ENCODE measurements at places on chromosomes 7 and 10.

DNA sequence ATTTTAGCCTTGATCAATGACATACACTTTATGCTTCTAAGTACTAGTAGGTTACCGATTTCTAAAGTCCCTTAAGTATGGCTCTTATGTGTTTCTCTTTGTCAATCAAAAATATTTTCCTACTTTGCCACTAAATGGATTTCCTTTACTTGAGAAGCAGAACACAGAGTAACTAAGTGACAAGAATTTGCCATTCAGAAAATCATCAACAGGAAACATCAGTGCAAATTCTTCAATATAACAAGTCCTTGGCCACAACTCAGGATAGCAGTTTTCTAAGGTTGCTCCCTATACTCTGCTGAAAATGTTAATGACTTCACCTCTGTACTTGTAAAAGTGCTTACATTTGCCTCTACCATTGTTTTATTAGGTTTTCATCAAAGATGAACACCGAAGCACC is 239.6 kb upstream of the SLC26A5 start:
- H3K36me3 ChIP-seq, result no peaks in the 10 kb centered on the region
- DNase-seq, result no peak
- H3K27me3 ChIP-seq, result no peaks in the 10 kb centered on the region
- no peaks in the 10 kb centered on the region for H3K4me1 ChIP-seq

DNA sequence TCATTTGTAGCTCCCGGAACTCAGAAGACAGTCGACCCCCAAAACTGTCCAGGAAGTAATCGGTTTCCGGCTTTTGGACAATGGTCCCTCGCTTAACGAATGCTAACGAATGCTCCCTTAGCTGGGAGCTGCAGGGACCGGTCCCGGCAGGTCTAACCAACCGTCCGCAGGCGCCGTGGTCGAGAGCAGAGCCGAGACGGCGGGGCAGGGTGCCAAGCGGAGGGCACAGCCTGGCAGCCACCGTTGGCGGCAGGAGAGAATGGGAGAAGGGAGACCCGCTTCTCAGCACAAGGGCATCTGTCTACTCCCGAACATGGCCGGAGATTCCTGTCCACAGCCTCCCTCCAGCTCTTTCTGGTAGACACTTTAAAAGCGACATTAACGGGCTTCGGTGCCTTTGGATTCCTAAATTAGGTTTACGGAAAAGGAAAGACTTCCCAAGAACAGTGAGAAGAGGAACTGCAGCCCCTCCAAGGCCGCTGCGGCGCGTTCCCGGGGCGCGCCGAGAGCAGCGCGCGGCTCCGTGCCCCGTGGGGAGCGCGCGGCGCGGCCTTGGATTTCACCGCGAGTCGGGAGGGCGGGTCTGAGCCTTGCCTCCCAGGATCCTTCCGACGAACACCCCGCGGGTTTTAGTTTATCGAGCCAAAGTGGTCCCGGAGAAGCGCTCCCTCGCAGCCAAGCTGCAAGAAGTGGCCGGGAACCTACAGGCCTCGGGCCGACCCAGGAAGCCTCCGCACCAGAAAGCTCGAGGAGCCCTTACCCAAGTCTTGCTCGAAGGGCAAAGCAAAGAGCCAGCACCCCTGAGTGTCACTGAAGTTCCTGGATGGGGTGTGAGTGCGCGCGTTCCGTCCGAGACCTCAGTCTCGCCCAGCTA is 3.6 kb upstream of the TBX20 start:
- H3K27ac ChIP-seq, result no peak overlapping the region
- peaks cover 6% of the 10 kb centered on the region for H3K4me1 ChIP-seq
- H3K4me3 ChIP-seq, result no peak overlapping the region
- no peak for DNase-seq
- H3K27me3 ChIP-seq, result peaks cover 66% of the 10 kb centered on the region

DNA sequence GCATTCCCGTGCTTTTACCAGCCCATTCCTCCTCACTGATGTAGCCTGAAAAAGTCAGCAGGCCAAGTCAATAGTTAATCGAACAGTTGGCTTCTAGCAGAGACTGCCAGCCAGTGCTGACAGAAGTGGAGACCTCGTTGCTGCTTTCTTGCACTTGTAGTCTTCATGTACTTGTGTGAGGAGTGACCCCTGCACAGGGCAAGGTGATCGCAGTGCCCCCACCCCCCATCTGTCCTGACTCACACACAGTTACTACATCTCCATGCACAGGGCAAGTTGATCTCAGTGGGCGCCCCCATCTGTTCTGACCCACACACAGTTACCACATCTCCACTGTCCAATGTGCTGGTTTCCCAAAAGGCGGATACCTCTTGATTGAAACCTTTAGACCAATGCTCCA is 34.2 kb downstream of the C10orf71 start:
- H3K4me1 ChIP-seq, result no peaks in the 10 kb centered on the region
- H3K4me3 ChIP-seq, result no peak overlapping the region
- H3K27ac ChIP-seq, result no peak overlapping the region
- H3K36me3 ChIP-seq, result no peaks in the 10 kb centered on the region
- no peaks in the 10 kb centered on the region for H3K27me3 ChIP-seq
- no peak for DNase-seq

DNA sequence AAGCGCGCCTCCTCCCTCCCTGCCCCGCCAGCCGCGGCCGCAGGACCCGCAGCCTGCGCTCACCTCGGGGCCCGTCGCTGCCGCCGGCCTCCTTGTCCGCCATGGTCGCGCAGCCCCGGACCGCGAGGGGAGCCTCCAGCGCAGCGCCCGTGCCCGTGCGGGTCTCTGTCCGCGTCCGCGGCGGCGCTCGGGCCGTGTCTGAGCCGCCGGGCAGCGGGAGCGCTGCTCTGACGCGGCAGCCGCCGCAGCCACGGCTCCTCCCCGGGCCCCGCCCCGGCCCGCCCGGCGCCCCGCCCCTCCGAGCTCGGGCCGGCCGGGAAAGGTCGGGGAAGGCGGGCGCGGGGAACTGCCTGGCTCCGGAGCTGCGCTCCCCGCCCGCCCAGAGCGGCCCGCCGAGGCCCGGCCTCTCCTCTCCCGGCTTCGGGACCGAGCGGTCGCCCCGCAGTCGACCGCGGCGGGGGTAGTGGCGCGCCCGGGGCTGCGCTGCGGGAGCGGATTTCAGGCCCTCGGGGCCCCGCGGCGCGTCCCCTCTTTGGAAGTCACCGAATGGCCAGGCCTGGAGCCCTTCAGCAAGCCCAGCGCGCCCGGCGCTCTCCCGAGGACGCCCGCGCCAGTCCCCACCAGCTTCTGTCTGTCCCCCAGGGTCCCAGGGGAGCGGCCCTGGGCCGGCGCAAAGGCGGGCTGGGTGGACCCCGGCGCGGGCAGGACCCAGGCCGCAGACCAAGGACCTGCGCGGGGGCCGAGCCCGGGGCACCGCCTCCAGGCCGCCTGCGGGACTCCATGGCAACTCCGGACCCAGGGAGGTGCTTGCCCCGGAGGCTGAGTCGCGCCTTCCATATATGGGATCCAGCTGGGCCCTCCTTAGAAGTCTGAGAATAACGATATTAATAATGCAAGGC is at the start of gene HSPA12A:
HSPA12A (minus strand) TSS at position 200 of the 899 bp plus-strand sequence; CDS start at position 103, 97 bp downstream.
- peaks cover 13% of the 10 kb centered on the region for H3K4me1 ChIP-seq
- no peaks in the 10 kb centered on the region for H3K36me3 ChIP-seq
- peaks cover 39% of the 10 kb centered on the region for H3K27me3 ChIP-seq
- peak; percentile 19 for DNase-seq
- H3K4me3 ChIP-seq, result peak within 1 kb of the TSS; percentile 48

DNA sequence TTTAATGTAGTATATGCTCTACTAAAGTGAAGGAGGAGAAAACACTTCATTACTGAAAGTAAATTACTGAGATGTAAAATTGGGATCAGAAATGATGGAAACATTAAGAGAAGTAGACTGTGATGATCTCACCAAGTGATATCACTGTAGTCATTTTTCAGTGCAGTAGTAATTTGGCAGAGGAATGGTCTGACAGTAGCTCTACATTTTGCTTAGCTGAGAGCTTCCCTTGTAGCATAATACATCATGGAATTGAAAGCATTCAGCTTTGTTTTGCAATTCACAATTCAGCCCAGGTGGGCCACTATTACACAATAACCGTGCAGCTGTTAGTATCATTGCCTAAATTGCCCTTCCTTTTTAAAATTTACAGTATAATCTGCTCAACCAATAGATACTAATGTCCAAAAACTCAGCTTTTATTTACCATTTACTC is 19.4 kb upstream of the CABCOCO1 start:
- H3K4me3 ChIP-seq, result no peak overlapping the region
- DNase-seq, result no peak
- H3K4me1 ChIP-seq, result no peaks in the 10 kb centered on the region
- H3K27me3 ChIP-seq, result no peaks in the 10 kb centered on the region

DNA sequence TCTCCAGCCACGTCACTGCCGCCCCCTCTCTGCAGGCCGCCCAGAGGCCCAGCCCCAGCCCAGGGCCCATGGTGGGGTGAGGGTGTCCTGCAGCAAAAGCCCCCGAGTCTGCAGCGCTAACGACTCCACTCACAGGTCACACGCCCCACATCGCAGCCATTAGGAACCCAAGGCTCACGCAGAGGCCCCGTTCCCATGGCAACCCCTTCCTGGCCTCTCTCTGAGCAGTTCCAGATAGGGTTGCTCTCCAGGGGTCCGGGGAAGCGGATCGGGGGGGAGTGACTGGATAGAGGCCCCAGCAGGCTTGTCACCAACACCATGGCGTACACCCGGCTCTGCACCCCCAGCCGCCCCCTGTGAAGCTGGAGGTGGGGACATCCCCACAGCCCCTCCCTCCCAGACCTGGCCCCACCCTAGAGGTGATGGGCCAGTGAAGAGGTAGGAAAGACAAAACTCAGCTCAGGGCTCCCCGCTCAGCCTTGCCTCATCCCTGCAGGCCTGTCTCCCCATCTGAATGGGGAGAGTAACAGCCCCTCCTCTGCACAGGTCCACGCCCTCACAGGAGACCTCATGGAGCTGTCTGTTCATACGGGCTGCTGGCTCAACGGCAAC is 41.2 kb downstream of the TNRC18 start:
- no peaks in the 10 kb centered on the region for H3K27me3 ChIP-seq
- no peak overlapping the region for H3K4me3 ChIP-seq
- no peak overlapping the region for H3K27ac ChIP-seq
- H3K4me1 ChIP-seq, result peaks cover 4% of the 10 kb centered on the region

DNA sequence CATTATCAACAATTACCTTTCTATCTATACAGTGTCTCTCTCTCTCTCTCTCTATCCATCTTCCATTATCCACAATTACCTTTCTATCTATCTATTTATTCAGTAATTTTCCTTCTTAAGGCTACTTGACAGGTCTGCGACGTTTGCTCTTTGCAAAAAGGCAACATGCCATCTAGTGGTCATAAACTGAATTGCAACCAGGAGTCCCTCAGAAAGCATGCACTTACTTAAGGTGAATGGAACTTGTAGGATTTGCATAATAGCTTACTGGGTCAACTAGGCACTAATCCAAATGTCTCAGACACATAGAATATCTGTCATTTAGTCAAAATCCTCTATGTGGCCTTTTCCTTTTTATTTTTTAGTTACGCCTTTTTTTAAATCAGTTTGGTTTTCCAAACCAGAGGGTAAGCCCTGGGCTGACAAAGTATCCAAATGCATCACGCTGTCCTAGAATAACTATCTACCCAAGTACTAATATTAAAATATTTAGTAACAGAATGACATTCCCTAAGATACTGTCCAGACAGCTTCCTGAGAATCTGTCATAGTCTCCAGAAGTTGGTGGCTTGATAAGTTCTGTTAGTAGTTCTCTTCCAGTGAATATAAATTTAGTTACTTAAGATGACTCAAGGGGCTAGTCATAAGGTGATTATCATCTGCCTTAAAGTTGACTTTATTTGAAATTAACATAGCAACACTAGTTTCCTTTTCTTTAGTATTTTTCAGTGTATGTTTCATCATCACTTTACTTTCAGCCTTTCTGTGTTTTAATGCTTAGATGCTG is 208.3 kb downstream of the PPP1R3A start:
- no peak overlapping the region for H3K4me3 ChIP-seq
- no peak overlapping the region for H3K27ac ChIP-seq
- H3K36me3 ChIP-seq, result no peaks in the 10 kb centered on the region
- peak; percentile 21 for DNase-seq
- no peaks in the 10 kb centered on the region for H3K4me1 ChIP-seq
- no peaks in the 10 kb centered on the region for H3K27me3 ChIP-seq

DNA sequence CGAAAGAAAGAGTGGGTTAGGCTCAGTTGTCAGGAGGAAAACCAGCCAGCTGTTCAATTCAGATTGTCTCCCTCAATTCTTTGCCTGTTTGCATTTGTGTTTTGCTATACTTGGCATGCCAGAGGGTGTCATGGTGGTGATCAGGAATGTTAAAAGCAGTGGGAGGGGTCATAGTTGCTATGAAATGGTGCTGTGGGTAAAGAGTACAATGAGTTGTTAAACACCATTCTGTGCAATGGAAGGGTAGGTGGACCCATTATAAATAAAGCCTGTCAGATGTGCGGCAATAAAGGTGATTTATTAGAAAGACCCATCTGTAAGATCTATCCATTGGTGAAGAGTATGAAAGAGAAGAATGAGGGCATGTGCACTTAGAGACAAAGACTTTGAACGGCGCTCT is 82.2 kb downstream of the MRPL32 start:
- no peak for DNase-seq
- H3K27me3 ChIP-seq, result no peaks in the 10 kb centered on the region
- no peaks in the 10 kb centered on the region for H3K4me1 ChIP-seq
- no peak overlapping the region for H3K27ac ChIP-seq
- no peaks in the 10 kb centered on the region for H3K36me3 ChIP-seq

GRCh38 chr7:146486519-146486918 is 369.9 kb downstream of the CNTNAP2 start:
- no peak overlapping the region for H3K27ac ChIP-seq
- no peaks in the 10 kb centered on the region for H3K27me3 ChIP-seq
- no peak for DNase-seq
- no peaks in the 10 kb centered on the region for H3K4me1 ChIP-seq
- no peaks in the 10 kb centered on the region for H3K36me3 ChIP-seq
- no peak overlapping the region for H3K4me3 ChIP-seq

DNA sequence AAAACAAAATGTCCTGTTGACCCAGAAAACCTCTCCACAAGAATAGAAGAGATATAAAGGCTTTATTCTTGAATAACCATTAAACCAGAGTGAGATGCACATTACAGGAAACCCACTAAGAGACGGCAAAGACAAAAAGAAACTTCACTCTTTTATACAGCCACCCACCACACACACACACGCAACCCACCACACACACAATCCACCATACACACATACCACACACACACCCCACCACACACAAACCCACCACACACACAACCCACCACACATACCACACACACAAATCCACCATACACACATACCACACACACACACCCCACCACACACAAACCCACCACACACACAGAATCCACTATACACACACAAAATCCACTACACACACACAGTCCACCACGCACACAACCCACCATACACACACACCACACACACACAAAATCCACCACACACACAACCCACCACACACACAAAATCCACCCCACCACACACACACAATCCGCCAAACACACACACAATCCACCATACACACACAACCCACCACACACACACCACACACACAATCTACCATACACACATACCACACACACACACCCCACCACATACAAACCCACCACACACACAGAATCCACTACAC is 9.5 kb upstream of the REPIN1 start:
- DNase-seq, result no peak
- H3K27ac ChIP-seq, result no peak overlapping the region
- no peak overlapping the region for H3K4me3 ChIP-seq
- H3K27me3 ChIP-seq, result no peaks in the 10 kb centered on the region

GRCh38 chr7:47581804-47582763 is at the start of gene TNS3:
Gene TNS3 (minus strand): TSS chr7:47582111. CDS start chr7:47439636, 142,475 bp downstream.
- no peaks in the 10 kb centered on the region for H3K27me3 ChIP-seq
- no peaks in the 10 kb centered on the region for H3K36me3 ChIP-seq
- H3K4me3 ChIP-seq, result no peak within 1 kb of the TSS
- no peaks in the 10 kb centered on the region for H3K4me1 ChIP-seq
- DNase-seq, result no peak
- H3K27ac ChIP-seq, result no peak within 1 kb of the TSS

All from effector memory CD4-positive, alpha-beta T cell (primary cell).